ENCODE measurements at places on chromosomes 4 and X.
A peak's percentile ranks its signal among the peaks of the same experiment; 100 is the strongest.

- DNase-seq, result no peak
Observed at GRCh38 chr4:130479020-130479419, 1383.1 kb downstream of the C4orf33 start.

- no peak for DNase-seq
Observed at GRCh38 chrX:17767734-17768133, 30.4 kb downstream of the SCML1 start.

- DNase-seq, result peak; percentile 50
Observed at GRCh38 chrX:107716816-107717700, 58.5 kb downstream of the TSC22D3 start.

DNA sequence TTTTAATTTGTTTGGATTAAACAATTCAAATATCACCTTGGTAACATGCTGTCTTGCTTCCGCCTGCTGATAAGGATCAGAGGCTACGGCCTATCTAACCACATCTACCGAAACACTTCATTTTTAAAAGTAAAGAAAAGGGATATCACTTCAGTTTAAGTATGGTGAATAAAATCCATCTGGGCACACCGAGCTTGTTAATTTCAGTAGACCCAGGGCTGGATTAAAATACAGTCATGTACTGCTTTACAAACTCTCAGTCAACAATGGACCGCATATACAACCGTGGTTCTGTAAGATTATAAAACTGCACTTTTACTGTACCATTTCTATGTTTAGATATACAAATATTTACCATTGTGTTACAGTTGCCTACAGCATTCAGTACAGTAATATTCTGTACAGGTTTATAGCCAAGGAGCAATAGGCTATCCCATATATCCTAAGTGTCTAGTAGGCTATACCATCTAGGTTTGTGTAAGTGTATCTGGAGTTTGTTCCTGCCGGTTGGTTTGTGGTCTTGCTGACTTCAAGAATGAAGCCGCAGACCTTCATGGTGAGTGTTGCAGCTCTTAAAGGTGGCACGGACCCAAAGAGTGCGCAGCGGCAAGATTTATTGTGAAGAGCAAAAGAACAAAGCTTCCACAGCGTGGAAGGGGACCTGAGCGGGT lies 40.0 kb downstream of the SEPTIN11 start:
- DNase-seq, result no peak

DNA sequence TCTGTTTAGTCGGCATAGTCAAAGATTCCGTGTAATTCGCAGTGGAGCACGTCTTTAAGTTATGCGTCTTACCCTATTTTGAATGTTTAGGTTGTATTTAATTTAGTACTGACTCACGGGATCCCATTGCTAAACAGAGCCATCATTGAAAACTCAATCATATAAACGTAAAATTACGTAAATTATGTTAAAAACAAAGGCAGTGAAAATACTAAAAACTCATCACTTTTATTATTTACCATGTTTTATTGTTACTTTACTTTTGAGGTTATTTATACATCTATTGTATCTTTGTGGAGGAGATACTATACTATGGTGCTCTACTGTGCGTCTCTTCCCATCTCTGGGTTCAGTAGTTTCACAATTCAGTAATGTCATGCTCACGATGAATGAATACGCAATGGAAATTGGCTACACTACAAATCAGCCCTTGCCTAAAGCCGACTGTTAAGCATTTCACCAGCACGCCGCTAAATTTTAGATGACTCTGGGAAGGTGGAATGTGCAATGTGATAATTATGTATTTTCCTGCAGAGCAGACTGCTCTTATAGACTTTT lies 944 bp downstream of the FUNDC2 start:
- no peak for DNase-seq

DNA sequence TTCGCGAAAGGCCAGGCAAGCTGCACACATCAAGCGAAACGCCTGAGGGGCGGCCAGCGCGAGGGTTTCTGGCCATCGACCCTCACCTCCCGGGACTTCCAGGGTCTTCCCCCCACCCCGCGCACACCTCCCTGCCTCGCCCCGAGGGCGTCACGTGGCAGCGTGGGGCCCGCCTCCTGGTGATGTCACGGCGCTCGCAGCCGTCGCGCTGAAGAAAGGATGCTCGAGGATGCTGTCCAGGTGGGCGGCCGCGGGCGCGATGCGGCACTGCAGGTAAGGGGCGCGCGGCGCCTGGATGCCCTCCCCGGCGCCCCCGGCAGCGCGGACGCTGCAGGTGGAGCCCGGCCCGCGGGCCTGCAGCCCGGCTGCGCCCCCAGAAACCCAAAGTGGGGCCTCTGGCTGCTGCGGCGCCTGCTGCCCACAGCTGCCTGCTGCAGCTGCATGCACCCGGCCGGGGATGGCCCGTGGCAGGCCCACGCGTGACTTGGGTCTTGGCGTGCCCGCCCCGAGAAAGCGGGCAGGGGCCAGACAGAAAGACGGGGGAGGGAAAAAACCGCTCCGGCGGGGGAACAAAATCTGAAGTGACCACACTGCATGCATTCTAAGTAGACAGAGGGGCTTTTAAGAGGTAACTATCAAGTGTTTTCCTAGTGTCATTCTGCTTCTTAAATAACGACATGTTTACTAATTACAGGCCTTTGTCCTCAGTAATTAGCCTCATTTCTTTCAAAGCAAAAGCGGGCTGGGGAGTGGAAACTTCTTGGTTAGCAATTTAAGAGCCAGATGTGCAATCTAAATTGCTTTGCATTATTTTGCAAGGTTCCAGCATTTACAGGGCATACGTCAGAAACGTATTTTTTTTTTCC lies 1.7 kb downstream of the CLCN4 start:
- peak; percentile 28 for DNase-seq

DNA sequence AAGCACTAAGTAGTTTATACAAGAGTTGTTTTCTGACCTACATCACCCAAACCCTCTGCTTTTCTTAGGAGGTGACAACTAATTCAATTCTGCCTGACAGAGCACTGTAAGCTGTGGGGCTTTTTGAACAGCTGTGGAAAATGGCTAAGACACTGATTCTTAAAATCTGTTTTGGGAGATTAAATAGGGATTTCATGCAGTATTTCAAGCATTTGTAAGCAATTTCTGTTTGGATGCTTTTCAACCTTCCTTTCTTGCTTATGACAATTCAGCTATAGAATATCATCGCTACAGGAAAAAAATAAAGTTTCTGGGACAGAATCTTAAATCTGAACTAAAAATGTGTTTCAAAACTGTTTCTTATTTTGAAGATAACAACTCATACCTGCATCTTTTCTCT lies 459.5 kb downstream of the RAPGEF2 start:
- no peak for DNase-seq

DNA sequence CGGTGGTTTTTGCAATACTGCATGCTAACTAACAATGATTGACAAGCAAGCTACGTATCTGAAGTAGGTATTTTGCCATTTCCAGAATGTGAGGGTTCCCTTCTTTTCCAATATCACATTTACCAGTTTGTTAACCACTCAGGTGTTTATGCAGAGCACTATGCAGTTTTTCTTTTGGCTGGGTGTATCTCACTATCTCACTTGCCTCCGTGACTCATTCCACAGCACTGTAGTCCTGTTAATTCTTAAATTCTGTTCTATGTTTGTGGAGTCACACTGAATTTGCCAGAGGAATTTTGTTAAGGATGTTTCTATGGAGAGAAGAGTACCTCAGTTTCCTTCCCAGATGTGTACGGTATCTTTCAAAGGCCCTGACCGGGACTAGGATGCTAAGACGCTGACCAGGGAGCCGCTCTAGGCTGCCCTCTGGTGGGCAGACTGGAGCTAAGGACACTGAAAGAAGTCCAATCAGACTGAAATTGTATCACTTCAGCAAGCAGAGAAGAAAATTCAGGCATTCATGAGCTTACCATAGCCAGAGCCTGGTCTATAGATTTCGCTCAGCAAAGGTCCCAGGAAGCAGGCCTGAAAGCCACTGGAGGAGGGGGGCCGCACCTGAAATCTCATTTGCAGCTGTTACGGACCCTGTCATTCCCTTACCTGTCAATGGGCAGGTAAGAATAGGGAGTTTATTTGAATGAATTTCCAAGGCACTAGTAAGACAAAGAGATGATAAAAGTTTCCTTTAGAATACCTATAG lies 388.4 kb upstream of the SPOCK3 start:
- peak; percentile 83 for DNase-seq

GRCh38 chr4:14906805-14907204 lies 95.5 kb upstream of the CPEB2 start:
- no peak for DNase-seq

All from endothelial cell (in vitro differentiated cells).